ENCODE measurements at places on chromosomes 13 and 19.

- DNase-seq, result no peak
These were observed 6.3 kb downstream of the SLC17A7 start for GRCh38 chr19:49434907-49435583.

DNA sequence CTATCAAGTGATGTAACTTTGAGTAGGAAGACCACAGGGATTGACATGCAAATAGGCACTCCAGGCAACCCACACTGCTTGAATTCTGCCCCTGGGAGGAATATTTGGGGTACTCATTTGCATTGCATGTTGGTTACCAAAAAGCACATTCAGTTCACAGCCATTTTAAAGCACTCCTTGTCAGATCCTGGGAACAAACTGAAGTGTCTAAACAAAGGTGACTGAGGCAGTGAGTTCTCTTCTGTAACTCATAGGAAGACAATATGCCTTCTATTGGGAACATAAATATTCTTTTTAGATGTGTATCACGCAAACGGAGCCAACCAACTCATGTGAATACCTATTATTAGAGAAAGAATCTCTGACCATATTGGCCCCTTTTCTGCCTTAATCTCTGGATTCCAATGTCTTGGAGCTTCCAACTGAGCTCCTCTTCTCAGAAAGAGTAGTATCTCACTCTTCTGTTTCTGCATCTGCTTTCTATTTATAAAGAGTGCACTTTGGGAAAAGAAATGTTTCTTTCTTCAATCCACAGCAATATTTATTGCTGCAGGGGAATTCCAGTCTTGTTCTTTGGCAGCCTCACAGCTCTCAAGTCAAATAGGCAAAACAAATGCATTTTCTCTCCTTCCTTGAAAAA lies 125.7 kb upstream of the NBEA start:
- DNase-seq, result peak; percentile 11

DNA sequence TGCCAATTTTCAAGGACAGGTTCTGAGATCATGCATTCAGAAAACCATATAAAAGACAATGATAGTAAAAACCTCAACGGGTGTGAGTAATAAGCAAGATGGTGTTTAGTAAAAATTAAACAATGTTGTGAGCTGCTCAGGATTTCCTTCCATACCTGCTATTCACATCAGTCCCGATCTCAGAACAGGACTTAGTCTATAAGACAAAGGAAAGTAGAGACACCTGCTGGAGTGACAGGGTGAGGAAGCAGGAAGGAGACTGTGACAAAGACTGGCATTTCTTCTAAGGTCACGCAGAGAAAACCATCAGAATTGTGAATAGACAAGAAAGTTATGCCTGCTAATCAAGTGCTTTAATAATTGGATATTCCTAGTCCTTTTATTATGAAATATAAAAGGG lies 648.0 kb downstream of the DACH1 start:
- no peak for DNase-seq

- DNase-seq, result no peak
These were observed 21.0 kb downstream of the WDR87 start for GRCh38 chr19:37885392-37885791.

All from foreskin fibroblast (primary cell).